Muscle of leg (tissue), 16 donors: ENCODE measurements at places on chromosomes 1 and 21.

GRCh38 chr21:46068516-46069079, 29.3 kb upstream of the COL6A2 start:
- no peak for DNase-seq

GRCh38 chr21:32307706-32308105, 9.1 kb downstream of the MRAP start:
- no peak for DNase-seq

DNA sequence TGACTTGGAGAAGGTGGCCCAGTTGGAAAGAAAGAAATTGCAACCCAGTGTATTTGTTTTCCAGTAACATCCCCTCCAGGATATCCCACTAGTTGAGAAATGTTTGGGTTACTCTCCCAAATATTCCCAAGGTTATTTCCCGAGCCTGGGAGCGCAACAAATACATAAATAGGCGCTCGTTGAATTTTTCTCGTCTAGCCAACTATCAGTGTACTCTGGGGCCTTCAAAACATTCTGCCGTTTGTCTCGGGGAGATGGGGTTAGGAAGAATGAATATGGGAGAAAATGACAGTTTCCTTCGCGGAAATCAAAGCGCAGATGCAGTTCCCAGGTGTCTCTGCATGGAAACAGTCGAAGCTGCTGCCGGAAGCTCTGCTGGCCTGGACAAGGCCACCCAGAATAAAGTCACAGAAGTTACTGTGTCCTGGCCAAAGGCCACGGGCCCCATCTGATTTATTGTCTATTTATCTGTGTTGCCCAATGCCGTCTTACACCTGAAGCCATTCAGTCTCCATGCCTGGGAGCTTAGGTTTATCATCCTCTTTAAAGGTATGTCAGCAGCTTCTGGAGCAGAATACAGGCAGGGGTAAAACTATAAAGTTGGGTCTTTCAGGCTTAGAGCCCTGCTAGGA, 1.0 kb downstream of the C1orf115 start:
- DNase-seq, result no peak

DNA sequence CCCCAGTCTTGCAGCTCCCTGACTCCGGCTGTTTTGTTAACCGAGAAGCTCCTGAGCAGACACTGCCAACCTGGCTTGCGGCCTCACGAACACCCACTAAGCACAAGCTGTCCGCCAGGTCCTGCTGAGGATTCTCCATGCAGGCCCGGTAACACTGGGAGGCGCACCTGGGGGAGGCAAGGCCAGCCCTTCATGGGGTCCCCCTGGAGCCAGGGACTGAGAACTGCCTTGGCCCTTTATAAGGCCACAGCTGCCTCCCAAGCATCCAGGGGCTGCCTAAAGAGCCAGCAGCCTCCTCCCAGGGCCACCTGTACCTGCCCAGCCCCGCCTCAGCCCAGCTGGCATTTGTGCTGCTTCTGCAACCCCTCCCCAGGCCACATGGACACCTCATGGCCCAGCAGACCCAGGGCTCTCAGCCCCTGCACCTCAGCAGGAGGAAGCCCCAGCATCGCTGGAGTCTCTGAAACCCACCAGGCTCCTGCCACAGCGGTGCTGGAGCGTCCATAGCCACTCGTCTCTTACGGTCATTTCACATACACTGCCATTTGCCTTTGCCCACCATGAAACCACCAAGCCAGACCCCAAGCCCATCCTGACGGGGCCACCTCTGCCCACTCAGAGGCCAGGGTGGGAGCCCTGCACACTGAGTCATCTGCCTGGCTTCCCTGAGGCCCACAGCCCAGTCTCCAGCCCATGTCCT, 82.5 kb downstream of the NPHP4 start:
- no peak for DNase-seq

GRCh38 chr1:18200136-18200717, 92.6 kb downstream of the IGSF21 start:
- no peak for DNase-seq

- DNase-seq, result no peak
Observed at GRCh38 chr21:33189237-33189636, 40.5 kb upstream of the IFNAR2 start.

- no peak for DNase-seq
Observed at GRCh38 chr1:12161324-12161661, 5.5 kb upstream of the TNFRSF1B start.

GRCh38 chr1:186442651-186443375, 18.1 kb downstream of the PDC start:
- DNase-seq, result no peak

DNA sequence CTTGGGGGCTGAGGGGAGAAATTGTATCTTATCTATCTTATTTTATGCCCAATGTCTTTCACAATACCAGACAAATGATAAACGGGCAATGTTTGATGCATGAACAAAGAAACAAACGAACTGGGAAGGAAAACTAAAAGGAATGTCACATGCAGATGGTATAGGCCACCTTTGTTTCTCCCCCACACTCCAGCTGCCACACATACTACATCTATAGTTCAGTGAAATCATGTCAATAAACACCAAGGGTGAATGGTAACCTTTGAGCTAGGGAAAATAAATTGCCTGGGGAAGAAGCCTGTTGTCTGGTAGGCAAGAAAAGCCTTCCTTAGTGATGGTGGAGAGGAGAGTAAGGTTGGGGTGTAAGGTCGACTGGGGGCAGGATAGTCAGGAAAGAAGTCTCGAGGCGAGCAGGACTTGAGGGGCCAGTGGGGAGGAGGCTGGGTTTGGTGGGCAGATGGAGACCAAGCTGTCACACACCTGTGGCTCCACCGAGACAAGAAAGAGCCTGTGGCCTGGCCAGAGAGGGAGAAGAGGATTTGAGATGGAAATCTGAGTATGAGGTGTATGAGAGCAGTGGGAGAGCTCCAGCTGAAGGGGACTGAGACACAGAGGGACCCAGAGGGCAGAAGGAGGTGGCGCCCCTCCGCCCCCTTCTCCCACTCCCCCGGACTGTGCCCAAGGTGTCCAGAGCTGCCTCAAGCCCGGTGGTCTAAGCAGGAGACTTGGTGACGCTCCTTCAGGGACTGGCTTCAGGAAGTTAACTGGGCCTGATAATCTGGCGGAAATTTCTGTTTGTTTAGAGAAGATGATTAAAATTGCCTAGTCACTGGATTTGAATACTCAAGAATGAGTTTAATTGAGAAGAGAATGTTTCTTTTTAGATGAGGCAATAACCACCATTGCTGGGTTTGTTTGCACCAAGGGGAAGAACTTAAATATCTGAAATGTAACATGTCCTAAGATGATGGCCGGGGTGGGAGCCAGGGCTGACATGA, 37.3 kb downstream of the ATF3 start:
- no peak for DNase-seq

DNA sequence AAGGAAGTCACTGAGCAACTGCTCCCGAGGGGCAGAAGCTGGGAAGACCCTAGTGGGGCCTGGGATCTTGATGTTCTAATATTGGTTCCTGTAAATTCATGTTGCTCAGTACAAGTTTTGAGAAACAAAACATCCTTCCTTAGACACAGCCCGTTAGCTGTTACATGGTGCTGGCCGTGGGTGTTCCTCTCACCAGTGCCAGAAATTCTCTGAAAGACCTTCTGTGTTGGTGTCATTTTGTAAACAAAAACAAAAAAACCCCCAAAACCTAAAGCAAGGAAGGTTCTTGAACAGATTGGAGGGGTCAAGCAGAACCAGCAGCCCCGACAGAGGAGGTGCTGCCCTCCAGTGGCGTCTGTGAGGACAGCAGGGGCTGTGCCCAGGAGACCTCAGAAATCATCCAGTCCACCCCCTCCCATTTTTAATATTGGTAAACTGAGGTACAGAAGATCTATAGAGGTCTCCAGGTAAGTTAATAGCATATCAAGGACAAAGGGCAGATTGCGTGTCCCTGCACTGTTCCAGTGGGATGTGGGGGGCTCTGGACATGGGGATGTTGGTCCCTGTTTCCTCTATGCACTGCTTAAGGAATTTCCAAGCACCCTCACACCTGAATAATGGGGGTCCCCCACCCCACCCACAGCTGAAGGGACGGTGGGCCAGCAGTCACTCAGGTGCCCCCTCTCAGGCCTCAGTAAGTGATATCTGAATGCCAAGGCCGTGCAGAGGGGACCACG, 38.2 kb downstream of the SLC2A7 start:
- DNase-seq, result peak; percentile 40

DNA sequence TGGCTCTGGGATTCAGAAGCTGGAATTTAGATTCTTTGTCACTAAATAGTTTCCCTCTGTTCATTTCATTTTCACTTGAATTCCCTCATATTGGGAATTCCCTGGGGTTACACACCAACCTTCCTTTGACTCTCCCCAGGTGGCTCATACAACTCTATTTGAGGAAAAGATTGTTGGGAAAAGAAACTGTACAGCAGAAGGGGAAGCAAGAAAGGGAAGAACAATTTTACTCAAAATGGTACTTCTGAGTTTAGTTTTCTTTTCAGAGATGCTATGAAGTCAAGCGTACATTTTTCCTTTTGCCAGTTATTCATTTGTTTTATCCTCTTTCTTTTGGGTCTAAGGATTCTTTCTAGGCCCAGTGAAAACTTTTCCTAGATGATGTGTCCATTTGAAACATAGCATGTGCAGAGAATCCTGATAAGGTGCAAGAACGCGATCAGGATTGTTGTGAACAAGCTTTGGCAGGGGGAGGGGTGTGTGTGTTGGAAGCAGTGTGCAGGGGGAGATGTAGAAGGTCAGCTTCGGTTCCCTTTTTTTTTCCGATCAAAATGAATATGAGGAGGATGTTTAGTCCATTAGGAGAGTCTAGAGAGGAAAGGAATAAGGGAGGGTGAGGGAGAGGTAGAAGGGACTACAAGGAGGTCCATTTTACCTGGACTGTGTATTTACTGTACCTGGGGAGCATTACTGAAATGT, 26.8 kb upstream of the CD1D start:
- DNase-seq, result peak; percentile 14

DNA sequence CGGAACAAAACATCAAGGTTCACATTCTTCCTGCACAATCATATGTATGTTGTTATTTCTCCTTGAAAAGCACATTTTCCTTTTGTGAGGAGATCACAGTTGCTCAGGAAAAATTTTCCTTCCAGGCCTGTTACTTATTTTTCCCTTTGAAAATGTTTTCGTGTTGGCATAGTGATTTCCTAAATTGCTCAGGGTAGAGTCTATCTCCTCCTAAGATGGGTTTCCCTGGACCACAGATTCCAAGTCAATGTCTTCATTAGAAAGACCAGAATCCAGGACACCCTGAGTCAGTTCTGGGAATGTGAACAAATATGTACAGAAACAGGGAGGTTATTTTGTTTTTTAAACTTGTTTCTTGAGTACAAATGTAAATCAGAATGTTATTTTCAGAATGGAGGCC, 94.3 kb upstream of the C1orf105 start:
- peak; percentile 69 for DNase-seq

DNA sequence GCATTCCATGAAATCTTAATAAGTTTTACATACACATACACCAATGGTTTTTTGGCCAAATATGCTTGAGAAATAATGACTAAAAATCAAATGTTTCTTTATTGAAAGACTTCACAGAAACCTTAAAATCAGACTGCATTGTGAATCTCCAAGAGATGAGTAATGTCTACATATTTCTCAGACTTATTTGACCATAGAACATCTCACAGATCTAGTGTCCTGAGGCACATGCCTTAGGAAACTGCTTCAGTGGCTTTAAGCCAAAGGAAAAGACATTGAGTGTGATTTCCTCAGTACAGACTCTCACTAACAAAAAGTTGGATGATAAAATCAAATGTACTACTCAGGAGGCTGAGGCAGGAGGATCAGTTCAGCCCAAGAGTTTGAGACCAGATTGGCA, 6.2 kb upstream of the C1orf105 start:
- DNase-seq, result no peak

- peak; percentile 63 for DNase-seq
Observed at GRCh38 chr1:89706700-89707012, 73.7 kb downstream of the LRRC8C start.

GRCh38 chr1:201399352-201400126, 415 bp upstream of the LAD1 start:
- DNase-seq, result no peak

- no peak for DNase-seq
Observed at GRCh38 chr1:8629241-8630091, 188.0 kb downstream of the RERE start.

DNA sequence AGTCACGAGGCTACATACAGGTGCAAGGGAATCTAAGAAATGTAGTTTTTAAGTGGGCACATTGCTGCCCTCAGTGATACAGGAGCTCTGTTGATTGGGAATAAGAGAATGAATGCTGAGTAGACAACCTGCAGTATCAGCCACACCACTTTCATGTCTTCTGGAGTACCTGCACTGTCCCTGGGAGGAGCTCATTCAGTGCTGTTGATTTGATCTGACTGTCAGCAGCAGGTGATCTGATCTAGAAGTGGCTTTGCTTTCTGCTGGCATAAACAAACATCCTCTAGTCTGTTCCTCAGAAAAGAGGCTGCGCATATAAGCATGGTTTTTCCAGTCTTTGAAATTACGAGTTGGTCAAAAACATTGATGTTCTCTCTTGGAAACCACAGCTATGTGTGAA, 35.5 kb upstream of the LRRC52 start:
- no peak for DNase-seq

- no peak for DNase-seq
Observed at GRCh38 chr1:81551946-81552345, 248.8 kb upstream of the ADGRL2 start.

DNA sequence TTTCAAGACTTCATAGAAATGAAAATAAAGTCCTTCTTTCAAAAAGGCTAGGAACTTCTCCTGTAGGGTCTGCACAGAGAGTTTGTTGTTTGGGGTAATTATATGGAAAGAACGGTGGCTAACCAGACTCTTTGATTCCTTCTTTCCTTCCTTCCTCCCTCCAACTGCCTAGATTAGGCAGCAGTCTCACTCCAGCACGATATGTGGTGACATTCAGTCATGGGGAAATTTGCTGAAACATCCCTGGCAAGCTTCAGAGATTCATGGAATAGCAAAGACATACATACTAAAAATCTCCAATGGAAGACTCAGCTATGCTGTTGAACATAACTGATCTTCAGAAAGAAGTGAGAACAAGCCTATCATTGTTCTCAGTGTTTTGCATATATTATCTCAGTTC, 4.3 kb downstream of the NTMT2 start:
- DNase-seq, result no peak

- peak; percentile 79 for DNase-seq
Observed at GRCh38 chr1:157963713-157964112, 29.7 kb upstream of the KIRREL1 start.

- DNase-seq, result no peak
Observed at GRCh38 chr1:110420874-110421793, 13.6 kb upstream of the LAMTOR5 start.

GRCh38 chr1:212559929-212560328, 48.6 kb upstream of the ATF3 start:
- DNase-seq, result no peak

DNA sequence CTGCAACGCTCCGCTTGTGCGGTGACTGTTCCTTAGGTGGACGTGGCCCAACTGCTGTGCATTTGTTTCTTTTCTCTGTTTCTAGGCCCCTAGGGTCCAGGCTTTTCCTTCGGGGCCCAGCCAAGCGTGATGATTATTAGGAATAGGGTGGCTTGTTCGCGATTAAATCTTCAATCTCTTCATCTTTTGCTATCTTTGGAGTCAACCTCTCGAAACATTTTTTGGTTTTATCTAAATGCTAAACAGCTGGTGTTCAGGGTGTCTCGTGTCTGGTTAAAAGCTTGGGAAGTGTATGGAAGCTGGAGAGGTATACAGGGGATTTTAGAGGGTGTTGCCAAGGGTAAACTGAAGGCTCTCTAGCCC, 844 bp upstream of the PLD5 start:
- no peak for DNase-seq

- no peak for DNase-seq
Observed at GRCh38 chr1:69121723-69122122, 446.0 kb upstream of the LRRC7 start.

GRCh38 chr1:207649865-207650580, 5.1 kb downstream of the CR1L start:
- DNase-seq, result no peak
